WERI-Rb-1 (cell line): ENCODE measurements at places on chromosomes 1 and 21.
A peak's percentile ranks its signal among the peaks of the same experiment; 100 is the strongest.

DNA sequence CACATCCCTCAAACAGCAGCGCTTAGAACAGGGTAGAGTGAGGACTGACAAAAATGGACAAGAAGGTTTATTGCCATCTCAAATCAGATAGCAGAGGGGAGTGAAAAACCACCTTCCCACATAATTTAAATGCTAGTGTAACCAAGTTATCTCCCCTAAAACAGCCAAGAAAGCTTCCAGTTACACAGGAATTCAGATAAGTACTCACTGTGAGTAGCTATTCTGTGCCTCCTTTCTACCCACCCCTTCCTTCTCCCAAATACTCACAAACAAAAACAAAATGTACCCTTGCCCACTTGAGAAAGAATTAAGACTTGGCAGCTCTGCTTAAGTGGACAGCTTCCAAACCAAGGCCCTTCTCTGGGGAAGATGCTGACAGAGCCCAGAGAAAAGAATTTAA is 9.1 kb downstream of the OTUD7B start:
- DNase-seq, result no peak

- DNase-seq, result peak; percentile 17
Measured at GRCh38 chr1:172135076-172135672, 285.3 kb upstream of the C1orf105 start.

- no peak for DNase-seq
Measured at GRCh38 chr1:28666806-28667205, 1.8 kb upstream of the GMEB1 start.

DNA sequence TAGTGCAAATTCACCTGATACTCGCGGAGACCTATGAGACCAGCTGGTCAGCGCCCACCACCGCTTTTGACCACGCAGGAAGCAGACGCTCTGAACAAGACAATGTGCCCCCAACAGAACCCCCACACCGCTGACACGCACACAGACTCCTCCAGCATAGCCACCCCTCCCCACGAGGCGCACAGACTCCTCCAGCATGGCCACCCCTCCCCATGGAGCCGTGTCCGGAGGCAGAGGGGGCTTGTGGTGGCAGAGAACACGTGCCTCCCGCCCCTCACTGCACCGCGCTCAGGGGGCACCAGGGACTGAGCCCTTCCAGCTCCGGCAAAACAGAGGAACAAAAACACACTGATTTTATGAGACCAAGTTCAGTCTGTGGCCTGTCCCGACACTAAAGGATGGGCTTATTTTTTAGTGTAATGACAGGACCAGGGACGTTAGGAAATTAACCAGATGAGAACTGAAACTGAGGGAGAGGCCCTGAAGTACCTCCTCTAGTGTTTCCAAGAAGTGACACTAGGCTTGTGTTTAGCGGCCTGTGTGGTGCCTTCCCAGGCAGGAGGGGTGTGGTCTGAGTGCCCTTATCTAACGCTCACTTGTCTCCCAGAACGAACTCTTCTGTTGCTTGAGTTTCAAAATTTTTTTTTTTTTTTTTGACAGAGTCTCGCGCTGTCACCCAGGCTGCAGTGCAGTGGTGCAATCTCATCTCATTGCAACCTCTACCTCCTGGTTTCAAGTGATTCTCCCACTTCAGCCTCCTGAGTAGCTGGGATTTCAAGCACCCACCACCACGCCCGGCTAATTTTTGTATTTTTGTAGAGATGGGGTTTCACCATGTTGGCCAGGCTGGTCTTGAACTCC is 10.0 kb upstream of the AGPAT3 start:
- DNase-seq, result no peak

DNA sequence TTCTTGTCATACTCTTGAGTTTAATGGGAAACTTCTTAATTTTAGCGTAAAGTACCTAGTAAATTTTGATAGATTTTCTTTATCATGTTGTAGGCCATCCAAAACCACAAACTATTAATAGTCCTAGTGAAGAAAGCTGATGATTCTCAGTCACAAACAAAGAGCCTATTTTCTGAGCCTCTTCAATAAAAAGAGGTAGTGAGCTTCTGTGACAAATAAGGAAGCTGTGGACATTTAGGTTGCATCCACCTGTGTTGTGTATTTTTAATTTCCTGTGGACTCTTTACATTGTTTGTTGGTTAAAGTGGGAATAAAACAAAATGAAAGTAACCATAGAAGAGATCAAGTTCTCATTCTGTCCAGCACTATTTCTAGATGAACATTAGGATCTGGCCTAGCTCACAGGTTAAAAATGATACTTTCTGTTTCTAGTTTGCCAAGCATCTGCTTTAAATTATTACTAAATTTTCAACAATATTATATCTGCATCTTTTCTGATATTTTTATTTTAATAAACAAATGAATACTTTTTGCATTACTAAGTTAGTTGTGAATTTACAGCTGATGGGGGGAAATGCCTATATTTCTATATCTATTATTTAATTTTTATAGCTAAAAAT is 702.2 kb upstream of the ADGRL4 start:
- DNase-seq, result no peak
